ENCODE measurements at places on chromosomes 4 and X. TPM values are rescaled to one million over a fixed set of nuclear protein-coding genes. Genes with fewer than 3 reads are reported as not detected.

- no peak for DNase-seq
These were observed 2757.5 kb downstream of the PCDH7 start for GRCh38 chr4:33477715-33478114.

Gene RAI2
- total RNA-seq, result 1.7 TPM

DNA sequence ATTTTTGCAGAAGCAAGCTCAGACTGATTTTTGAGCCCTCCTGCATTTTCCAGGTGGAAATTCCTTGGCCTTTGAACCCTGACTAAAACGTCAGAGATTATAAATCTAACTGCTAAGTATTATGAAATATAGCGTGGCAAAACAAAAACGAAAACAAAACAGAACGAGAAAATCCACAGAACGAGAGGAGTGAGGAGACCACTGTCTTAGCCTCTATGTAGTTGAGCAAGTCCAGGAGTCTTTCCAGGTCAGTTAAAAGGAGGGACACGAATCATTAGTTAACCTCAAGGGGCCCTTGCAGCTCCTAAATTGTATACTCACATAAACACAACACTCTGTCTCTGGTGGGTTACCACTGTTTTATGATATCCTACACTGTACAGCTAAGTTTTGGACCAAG lies 80.2 kb downstream of the SYNPO2 start:
- DNase-seq, result no peak

DNA sequence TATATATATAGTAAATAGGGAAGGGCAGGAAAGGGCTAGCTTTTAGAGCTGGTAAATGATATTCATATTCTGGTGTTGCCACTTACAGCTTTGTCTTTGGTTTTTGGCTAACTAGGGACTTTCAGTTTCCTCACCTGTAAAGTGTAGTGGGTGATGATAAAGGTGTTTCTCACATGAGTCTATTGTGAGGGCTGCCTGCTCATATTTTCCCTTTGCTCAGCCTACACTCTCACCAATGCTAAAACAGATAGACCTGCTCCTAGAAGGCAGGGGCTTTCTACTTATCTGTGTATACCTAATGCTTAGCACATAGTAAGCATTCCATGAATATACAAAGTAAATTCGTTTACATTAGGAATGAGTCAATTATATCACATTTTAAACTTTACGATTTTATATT lies 137.2 kb upstream of the HS3ST1 start:
- DNase-seq, result no peak

DNA sequence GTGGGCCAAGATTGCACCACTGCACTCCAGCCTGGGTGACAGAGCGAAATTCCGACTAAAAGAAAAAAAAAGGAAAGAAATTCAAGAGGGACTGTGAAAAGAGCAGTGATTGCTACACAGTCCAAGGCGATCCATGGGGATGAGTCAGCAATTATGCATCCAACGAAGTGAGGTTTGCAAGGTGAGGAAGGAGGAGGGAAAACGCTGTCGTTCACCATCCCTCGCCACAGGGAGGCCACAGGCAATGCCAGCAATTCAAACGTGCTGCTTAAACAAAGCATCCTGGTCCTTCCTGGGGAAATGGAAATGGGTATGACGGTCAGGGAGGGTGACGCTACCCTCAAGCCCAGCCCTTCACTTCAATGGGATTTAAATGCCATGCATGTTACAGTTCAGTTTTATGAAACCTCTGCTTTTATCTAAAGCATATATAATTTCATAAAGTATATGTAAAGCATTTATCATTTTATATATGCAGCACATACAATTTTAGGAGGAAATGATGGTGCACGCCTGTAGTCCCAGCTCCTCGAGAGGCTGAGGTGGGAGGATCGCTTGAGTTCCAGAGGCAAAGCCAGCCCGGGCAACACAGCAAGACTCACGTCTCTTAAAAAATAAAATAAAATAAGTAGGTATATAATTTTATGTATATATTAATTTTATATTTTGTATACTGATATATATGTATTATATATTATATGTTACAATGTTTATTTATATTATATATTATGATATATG lies 108.7 kb downstream of the DHRSX start:
- DNase-seq, result no peak

Gene KANTR
- total RNA-seq, result 6.8 TPM

Gene TEX11
- total RNA-seq, result 1.0 TPM

GRCh38 chr4:4606321-4606720 lies 64.5 kb upstream of the STX18 start:
- no peak for DNase-seq

GRCh38 chr4:70337886-70338420 lies 3.2 kb downstream of the CABS1 start:
- DNase-seq, result no peak

DNA sequence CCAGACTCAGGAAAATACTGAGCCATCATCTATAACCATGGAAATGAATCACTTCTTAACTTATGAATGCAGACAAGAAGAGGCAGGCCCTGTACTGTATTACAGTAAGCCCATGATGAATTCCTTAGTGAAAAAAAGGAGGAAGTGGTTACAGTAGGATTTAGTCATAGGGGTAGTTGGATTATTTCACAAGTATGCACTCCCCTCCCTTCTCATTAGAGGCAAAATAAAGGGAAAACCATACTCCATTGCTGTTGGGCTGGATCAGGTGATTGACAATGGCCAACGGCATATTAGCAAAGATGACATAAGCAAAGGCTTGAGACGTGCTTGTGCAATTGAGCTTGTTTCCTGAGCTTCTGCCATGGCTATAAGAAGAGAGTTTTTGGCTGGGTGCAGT lies 181.1 kb upstream of the PRPS2 start:
- no peak for DNase-seq

DNA sequence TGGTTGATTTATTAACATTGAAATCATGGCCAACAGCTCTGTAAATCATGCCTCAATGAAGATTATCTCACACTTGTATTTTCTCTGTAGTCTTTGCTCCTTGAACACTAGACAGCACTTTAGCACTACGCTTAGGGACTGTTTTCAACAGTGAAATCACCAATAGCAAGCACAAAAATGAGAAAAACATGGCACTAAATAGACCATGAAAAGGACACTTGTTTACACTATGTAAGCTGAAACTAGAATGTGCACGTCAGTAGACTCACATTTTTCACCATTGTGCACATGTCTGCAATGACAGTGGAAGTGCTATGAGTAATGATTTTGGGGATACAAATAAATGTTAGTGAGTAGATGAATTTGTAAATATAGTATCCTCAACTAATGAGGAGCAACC lies 3.1 kb downstream of the BMP2K start:
- no peak for DNase-seq

GRCh38 chr4:173509036-173510001 lies 20.7 kb downstream of the HAND2 start:
- peak; percentile 49 for DNase-seq

DNA sequence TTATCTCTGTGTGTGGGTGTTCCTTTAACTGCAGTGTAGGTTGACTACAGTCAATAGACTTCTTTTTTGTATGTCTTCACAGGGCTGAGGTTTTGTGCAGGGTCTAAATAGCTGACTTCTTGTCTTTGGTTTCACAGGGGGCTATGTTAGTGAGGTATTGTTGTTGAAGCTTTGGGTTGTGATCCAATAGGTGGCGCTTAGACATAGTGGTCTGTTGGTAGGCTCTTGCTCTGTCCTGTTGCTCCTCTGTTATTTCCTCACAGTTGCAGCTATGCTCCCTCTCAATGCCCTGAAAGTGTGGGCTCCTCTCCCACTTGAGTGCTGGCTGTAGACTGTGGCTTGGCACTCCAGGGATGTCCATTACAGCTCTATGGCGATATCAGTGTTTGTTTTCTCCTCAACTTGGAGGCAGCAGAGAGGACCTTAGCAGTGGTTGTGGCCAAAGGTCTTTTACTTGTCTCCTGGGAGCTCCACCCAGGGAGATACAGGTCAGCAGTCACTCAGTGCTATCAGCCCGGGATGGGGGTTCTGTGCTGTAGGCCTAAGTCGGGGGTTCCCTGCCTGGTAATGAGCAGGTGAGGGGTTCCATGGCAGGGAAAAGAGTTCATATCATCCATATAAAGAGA lies 14.0 kb downstream of the POF1B start:
- no peak for DNase-seq

- DNase-seq, result no peak
These were observed 409.5 kb downstream of the SPRY1 start for GRCh38 chr4:123806056-123806455.

DNA sequence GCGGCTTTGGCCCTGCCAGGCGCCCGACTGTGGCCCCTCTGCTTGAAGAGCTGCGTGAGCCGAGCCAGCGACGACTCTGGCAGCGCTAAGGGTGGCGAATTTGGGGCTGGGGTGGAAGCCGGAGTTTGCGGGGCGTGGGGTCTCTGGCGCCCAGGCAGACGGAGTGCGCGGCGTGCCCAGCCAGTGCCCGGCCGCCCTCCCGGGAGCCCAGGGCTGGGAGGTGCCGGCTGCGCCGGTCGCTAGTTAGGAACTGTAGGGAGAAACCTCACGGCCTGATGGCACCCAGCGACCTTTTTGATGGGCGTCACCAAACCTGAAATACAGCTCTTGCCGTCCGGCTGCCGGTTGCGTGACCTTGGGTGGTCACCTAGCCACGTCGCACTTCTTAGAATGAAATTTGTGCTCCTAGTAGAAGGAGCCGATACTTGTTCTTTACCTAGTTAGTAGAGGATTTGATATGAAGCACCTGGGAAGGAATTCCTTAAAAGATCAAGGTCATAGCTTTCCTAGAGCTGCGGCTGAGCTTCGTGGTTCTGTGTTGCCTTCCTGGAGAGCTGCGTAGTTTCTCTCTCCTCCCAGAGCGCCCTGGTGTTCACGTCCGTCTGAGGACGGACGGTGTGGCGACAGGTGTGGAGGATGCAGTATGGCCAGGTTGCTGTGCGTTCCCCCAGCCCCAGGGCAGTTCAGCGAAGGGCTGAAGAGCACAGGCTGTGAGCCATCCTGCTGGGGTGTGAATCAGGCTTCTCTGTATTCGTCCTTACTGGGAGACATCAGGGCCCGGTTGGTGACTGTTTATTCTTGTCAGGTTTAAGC lies 680 bp downstream of the MAEA start:
- DNase-seq, result peak; percentile 59

Gene EMD
- 49.1 TPM for total RNA-seq

DNA sequence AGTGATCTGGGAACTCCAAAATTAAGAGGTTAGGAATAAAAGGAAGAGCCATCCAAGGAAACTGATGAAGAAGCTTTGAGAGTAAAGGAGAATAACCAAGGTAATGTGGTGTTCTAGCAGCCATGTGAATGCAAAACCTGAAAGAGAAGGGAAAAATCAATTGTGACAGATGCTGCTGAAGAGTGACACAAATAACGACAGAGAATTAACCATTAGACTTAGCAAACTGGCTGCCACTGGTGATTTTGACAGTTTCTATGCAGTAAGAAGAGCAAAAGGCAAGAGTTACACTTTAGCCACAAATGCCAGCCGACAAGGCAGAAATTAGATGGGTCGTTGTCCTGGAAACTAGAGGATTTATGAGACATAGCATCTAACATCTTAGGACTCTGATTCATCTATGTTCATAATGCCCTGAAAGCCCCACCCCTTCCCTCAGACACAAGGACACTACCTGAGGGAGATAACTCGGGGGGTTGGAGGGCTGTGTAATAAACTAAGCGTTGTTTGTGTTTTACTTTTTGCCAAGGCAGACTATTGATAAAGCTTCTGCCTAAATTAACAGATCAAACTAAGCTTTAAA lies 13.0 kb upstream of the TMEM144 start:
- no peak for DNase-seq

DNA sequence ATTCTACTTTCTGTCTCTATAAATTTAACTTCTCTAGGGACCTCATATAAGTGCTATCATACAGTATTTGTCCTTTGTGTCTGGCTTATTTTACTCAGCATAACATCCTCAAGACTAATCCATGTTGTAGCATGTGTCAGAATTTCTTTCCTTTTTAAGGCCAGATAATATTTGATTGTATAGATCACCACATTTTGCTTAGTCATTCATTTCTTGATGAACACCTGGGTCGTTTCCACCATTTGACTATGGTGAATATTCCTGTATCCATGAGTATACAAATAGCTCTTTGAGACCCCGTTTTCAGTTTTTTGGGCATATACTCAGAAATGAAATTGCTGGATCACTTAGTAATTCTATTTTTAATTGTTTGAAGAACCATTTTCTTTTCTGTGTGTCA lies 12.0 kb downstream of the CNGA2 start:
- DNase-seq, result no peak

DNA sequence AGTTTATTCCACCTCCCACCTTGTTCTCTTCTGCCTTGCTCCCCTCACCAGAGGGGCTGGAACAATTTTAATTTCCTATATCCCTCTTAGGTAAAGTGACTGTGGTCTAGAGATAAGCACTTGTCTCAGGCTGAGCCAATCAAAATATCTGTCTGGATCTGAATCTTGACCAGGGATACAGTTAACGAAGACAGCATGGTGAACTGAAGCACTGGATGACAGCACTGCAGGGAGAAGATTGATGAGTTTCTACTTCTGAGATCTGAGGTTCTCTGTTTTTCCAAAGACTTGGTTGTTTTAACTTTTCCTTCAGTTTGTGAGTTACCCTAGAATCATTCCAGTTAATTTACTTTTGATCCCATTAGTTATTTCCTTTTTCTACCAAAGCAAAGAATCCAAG lies 13.2 kb downstream of the GNPDA2 start:
- no peak for DNase-seq

- no peak for DNase-seq
These were observed 230.8 kb downstream of the CPXCR1 start for GRCh38 chrX:88977835-88978234.

- no peak for DNase-seq
These were observed 269.4 kb downstream of the DCTD start for GRCh38 chr4:182647646-182648300.

DNA sequence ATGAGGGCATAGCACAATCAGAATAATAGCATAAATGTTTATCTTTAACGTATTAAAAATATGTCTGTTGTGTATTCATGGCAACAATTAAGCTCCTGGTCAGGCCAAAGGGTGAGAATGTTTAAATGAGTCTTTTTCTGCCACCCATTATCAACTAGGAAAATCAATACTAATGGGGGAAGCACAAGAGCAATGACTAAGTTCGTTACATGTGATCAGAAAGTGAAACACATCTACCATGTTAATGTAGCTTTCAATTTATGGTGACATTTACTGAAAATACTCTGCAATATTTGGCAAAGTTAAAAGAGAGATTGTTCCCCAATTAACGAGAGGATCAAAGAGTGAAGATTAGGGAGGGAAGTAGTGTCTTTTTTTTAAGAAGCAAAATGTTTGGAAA lies 143.7 kb downstream of the NAA11 start:
- DNase-seq, result no peak

Gene LUZP4
- total RNA-seq, result not detected

DNA sequence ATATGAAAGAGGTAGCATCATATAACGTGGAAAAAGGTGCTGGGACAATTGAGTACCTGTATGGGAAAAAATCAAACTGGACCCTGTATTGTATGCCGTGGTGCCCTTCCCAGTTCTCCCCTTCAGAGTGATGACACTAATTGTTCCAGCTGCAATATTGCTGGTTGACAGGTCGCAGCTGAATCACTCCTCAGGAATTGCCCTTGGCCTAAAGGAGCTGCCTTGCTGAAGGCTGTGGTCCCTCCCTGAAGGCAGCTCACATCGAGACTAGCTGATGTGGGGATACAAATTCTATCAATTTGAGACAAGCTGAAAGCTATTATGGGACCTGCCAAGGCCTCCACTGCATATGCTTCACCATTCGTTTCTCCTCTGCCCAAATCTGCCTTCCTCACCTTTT lies 39.3 kb upstream of the CXCL8 start:
- DNase-seq, result no peak

GRCh38 chr4:96164814-96165351 lies 325.0 kb downstream of the PDHA2 start:
- no peak for DNase-seq

GRCh38 chr4:1356181-1356998 lies 9.4 kb downstream of the UVSSA start:
- peak; percentile 47 for DNase-seq
